ENCODE measurements at places on chromosomes 7 and 10. TPM values are rescaled to one million over a fixed set of nuclear protein-coding genes. Genes with fewer than 3 reads are reported as not detected.
A peak's percentile ranks its signal among the peaks of the same experiment; 100 is the strongest.

GRCh38 chr10:42940487-42941294 lies 136.2 kb upstream of the RET start:
- no peak overlapping the region for H3K27ac ChIP-seq
- H3K4me3 ChIP-seq: no peak overlapping the region
- peak; percentile 43 for DNase-seq

GRCh38 chr10:107834706-107835105 lies 670.2 kb upstream of the SORCS1 start:
- no peaks in the 10 kb centered on the region for H3K27me3 ChIP-seq
- no peak for DNase-seq
- no peak overlapping the region for H3K4me3 ChIP-seq
- no peaks in the 10 kb centered on the region for H3K4me1 ChIP-seq
- no peaks in the 10 kb centered on the region for H3K36me3 ChIP-seq

DNA sequence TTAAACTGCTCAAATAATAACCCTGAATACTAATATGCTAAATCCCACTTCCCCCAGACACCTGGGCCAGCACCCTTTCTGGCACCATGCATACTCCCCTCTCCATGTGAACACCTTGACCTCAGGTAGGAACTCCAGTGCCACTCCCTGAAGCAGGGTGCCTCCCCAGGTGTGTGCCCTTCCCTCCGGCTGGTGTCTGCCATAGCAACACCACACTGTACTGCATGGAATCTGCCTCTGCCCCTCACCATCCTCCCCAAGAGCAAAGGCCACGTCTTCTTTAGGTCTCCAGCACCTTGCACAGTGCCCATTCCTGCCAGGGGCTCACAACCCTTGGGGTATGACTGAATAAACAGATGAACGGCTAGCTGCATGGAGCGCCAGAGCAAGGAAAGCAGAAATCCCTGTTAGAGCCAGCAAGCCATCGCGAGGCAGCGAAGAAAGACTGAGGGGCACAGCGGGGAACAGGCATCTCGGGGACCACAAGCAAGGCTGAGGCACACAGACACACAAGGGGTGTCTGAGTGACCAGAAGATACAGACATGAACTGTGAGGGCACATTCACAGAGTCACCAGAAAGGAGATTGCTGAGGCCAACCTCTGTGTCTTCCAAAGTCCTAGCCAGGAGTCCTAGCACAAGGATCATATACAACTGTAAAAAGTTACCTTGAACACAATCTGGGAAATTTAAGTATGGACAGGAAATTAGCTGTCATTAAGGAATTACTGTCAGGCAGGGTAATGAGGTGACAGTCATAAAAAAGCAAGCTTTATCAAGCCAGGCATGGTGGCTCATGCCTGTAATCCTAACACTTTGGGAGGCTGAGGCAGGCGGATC lies 25.7 kb downstream of the COBL start:
- no peak overlapping the region for H3K4me3 ChIP-seq
- H3K4me1 ChIP-seq: peaks cover 6% of the 10 kb centered on the region
- no peaks in the 10 kb centered on the region for H3K36me3 ChIP-seq

RNF32 gene
- 3.0 TPM for total RNA-seq

H2BK1 gene
- not detected for total RNA-seq

Measured in lower lobe of right lung (tissue), 2 donors.